ENCODE measurements at places on chromosomes 13 and 19.

DNA sequence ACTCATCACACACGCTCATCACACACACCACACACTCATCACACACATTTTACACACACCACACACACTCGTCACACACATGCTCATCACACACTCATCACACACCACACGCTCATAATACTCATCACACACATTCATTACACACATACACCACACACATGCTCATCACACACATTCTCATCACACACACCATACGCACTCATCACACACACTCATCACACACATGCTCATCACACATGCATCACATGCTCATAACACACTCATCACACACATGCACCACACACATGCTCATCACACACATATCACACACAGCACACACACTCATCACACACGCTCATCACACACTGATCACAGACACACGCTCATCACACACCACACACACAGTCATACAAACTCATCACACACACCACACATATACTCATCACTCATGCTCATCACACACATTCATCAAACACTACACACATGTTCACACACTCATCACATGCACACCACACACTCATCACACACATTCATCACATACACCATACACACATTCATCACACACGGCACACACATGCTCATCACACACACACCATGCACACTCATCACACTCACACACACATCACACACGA lies 247.1 kb upstream of the SGCG start:
- no peak for DNase-seq

- DNase-seq: no peak
Measured at GRCh38 chr19:52896431-52897137, 851 bp downstream of the ZNF320 start.

- no peak for DNase-seq
Measured at GRCh38 chr19:517721-518597, 10.7 kb downstream of the TPGS1 start.

- no peak for DNase-seq
Measured at GRCh38 chr13:33797622-33798021, 20.3 kb upstream of the RFC3 start.
